HT1080 (cell line): ENCODE measurements at places on chromosomes 5 and 9. TPM values are rescaled to one million over a fixed set of nuclear protein-coding genes. Genes with fewer than 3 reads are reported as not detected.

DNA sequence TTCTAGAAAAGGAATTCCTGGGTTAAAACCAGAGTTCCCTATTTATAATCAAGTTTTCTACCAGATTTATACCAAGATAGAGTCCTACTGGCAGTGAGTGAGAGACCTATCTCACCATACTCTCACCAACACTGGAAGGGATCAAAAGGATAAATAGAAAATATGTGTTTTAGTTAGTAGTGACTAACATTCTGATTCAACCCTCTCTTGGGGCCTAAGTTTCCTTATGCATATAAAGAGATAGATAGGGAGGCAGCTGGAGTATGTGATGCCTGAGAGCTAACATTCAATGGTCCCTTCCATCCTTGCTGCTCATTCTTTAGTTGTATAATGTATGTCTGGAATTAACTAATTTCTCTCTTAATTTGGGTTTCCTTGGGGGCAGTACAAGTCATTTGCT lies 32.0 kb downstream of the CKMT2 start:
- no peak for DNase-seq

The UBLCP1 gene
- total RNA-seq = 30.1 and 35.8 TPM in 2 replicates

- no peak for DNase-seq
These were observed 207.8 kb upstream of the TARS1 start for GRCh38 chr5:33232731-33233505.

DNA sequence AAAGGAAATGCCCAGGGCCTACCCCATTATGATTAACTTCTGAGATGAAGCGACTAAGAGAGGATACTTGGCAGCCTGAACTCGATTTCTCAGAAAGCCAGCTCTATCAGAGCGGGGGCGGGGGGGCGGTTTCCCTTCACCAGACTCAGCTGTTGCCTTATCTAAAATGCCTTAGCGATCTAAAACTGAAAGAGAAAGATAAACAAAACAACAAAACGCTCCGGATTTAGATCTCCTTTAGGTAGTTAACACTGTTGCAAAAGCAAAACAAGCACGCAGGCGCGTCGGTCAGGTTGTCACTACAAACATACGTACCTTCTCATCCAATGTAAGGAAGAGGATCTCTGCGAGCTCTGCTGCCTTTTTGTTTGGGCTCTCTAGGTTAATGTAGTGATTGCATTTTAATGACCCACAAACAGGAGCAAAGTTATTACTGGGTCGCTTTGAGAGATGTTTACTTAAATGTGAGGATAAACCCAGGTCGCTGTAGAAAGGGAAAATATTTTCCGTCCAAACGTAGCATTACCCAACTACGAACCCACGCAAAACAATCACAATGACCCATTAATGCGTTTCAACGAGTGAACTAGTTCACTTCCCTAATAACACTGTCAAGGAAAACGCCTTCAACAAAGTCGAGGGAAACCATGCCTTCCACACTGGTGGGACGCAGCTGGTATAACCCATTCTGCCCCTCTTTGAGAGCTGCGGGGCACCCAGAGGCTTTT lies 982 bp downstream of the EPB41L4A start:
- no peak for DNase-seq

DNA sequence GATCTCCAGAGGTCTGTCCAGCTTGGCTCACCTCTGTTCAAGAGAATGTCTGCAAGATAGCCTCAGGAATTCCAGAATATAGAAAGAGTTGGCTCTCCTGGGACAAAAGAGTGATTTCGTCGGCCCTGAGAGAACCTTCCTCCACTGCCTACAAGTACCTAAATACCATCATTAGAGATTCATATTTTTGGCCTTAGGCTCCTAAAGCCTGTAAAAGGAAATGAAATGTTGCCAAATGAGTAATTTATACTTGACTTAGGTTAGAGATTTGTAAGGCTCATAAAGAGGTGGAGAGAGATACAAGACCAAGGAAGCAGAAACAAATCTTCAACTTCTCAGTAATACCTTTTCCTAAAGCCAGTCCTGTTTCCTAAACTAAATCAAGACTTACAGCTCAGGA lies 146.2 kb downstream of the CCDC192 start:
- no peak for DNase-seq

DNA sequence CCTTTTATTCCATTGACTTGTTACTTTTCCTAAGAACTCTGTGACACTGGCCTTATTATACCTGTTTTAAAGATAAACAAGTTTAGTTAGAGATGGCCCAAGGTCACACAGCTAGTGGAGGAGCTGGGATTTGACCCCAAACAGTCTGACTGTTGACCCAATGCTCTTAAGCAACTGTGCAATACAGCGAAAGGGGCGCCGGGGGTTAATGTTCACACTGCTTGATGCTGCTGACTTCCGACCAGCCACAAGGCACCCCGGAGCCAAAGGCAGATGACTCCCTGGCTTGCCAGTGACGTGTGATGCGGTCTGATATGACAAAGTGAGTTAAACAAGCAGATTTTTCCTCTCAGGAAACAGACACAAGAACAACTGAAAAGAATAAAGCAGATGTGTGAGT lies 23.9 kb downstream of the PIK3R1 start:
- DNase-seq = no peak

The RANBP17 gene
- total RNA-seq = 4.7 and 8.4 TPM in 2 replicates

- no peak for DNase-seq
These were observed 698.8 kb upstream of the C9orf72 start for GRCh38 chr9:28272127-28272526.
